A549 treated with CORT108297 at 1 μM for 4 hours (cell line): ENCODE measurements at places on chromosomes 4 and X. TPM values are rescaled to one million over a fixed set of nuclear protein-coding genes. Genes with fewer than 3 reads are reported as not detected.

Gene KLHL13
- 0.21 to 0.31 TPM (median 0.23 TPM) in 5 replicates for total RNA-seq

Gene CENPI
- 8.5 to 15.1 TPM (median 12.9 TPM) in 5 replicates for total RNA-seq

Gene GPR173
- not detected in 5 replicates for total RNA-seq

Gene SPATA18
- total RNA-seq = 3.5 to 5.6 TPM (median 4.3 TPM) in 5 replicates

Gene GRPR
- total RNA-seq = 0.03 to 0.13 TPM (median 0.06 TPM) in 5 replicates

Gene SEL1L3
- 21.4 to 25.3 TPM (median 23.6 TPM) in 5 replicates for total RNA-seq

Gene NALF2
- 5.1 to 6.3 TPM (median 5.7 TPM) in 5 replicates for total RNA-seq

Gene KLB
- 0.07 to 0.11 TPM (median 0.08 TPM) in 5 replicates for total RNA-seq

Gene EREG
- 26.8 to 48.1 TPM (median 38.4 TPM) in 5 replicates for total RNA-seq

Gene KIAA1210
- not detected in 5 replicates for total RNA-seq

Gene PHKA2
- total RNA-seq = 10.9 to 14.3 TPM (median 12.7 TPM) in 5 replicates

Gene SPANXD
- total RNA-seq = not detected in 5 replicates

Gene AREG
- 55.0 to 73.0 TPM (median 66.7 TPM) in 5 replicates for total RNA-seq

Gene NAT8L
- 9.8 to 16.8 TPM (median 15.3 TPM) in 5 replicates for total RNA-seq

Gene SPANXC
- total RNA-seq = 0.44 to 1.4 TPM (median 0.92 TPM) in 5 replicates

Gene PTTG2
- total RNA-seq = not detected in 5 replicates

Gene GALNT7
- 21.6 to 31.1 TPM (median 26.7 TPM) in 5 replicates for total RNA-seq

Gene ZNF827
- total RNA-seq = 2.7 to 3.8 TPM (median 3.5 TPM) in 5 replicates

Gene FGA
- 8.5 to 12.2 TPM (median 9.7 TPM) in 5 replicates for total RNA-seq

Gene KLKB1
- 0.07 TPM in 1 of 5 replicates, not detected in the others for total RNA-seq

Gene SYN1
- total RNA-seq = 0.15 to 0.35 TPM (median 0.15 TPM) in 5 replicates

Gene MAGEE1
- total RNA-seq = 3.6 to 4.9 TPM (median 4.7 TPM) in 5 replicates

Gene PPP1R2C
- total RNA-seq = not detected in 5 replicates

Gene PLK4
- 13.8 to 15.7 TPM (median 14.8 TPM) in 5 replicates for total RNA-seq

Gene SH3BGRL
- total RNA-seq = 44.6 to 55.9 TPM (median 48.1 TPM) in 5 replicates

Gene ERCC6L
- 11.1 to 15.1 TPM (median 12.4 TPM) in 5 replicates for total RNA-seq

Gene CSN1S1
- total RNA-seq = not detected in 5 replicates

Gene GNRHR
- total RNA-seq = not detected in 5 replicates
